ENCODE measurements at places on chromosomes 16 and 17.

DNA sequence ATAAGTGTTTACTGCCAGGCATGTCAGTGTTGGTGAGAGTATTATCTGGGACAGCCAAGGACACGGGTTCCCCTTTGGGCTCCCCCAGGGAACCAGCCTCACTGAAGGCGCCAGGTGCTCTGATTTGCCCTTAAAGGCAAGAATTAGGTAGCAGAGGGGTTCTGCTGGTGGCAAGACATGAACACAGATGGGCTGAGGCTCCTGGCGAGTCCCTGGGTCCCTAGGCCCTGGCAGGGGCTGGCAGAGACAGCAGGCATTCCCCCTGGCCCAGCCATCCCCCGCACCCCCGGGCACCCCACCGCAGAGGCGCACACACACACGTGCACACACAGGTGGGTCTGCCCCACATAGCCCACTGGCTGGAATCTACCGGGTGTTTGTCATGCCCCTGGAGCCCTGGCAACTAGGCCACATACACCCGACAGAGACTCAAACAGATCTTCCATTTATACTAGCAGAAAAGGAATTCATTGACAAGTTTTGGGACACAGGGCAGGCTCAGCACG lies 153.3 kb downstream of the C16orf78 start:
- no peak for DNase-seq

DNA sequence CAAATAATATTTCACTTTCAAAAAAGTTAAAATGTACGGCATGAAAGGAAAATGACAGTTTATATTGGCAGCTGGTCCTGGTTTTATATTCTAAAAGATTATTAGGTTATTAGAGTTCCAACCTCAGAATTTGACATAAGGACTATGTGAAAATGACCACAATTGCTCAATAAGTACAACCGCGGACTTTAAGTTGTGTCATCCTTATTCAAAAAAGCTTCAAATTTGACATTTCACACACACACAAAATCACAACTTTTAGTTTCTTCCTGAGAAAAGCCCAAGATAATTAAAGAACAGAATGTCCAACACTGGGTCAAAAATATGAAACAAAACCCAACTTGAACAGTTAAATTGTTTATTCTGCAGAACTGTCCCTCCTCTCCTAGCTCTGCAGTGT lies 133.2 kb upstream of the AXIN2 start:
- no peak for DNase-seq

GRCh38 chr16:10685709-10686108 lies 9.0 kb downstream of the TEKT5 start:
- no peak for DNase-seq

DNA sequence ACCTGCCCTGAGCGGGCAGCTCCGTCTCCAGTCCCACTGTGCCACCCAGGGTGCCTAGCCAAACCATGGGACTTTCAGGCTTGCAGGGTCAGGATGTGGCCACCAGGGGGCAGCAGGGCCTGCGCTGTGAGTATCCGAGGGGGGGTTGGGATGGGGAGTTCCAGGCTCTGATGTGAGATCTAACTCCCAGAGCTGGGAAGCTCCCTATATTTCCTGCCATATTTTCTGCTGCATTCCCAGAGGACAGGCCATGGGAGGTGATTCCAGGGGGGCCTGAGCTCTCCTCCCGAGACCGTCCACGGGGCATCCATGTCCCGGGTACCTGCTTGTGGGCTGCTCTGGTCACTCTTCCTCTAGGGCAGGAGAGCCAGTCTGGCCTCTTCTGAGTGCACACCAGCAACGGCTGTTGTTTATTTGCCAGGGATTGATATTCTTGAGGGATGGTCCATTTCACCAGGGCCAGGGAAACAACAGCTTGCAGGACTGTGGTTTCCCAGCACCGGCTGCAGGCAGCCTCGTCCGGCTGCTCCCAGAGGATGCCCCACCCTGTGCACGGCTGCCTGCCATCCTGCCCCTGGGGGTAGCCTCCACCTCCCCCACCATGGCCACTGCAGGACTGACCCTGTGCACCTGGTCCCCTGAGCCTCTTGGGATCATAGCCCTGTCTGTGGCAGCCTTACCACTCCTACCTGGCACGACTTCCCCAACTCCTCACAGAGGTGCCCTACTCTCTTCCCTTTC lies 1.2 kb downstream of the GPR142 start:
- peak; percentile 76 for DNase-seq

- no peak for DNase-seq
These were observed 574.6 kb upstream of the HSBP1 start for GRCh38 chr16:83233153-83233552.

DNA sequence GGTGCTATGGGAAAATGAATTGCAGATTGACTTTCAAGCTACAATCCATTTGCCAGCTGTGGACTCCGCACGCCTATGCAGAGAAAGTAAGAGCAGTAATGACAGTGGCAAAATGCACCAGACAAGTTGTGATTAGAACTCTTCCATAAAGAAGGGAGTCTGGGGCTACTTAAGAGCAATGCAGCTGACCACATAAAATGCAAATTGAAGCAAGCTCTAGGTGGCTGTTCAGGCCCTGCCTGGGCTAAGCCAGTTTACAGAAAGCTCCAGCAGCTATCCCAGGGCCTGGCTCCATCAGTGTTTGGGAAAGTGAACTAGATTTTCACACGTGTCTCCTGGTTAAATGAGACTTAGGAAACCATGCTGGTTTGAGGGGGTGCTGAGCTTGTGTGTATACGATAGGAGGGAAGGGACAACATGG lies 2.2 kb upstream of the MAP2K6 start:
- no peak for DNase-seq

GRCh38 chr16:48536614-48537200 lies 73.3 kb downstream of the N4BP1 start:
- DNase-seq = no peak

DNA sequence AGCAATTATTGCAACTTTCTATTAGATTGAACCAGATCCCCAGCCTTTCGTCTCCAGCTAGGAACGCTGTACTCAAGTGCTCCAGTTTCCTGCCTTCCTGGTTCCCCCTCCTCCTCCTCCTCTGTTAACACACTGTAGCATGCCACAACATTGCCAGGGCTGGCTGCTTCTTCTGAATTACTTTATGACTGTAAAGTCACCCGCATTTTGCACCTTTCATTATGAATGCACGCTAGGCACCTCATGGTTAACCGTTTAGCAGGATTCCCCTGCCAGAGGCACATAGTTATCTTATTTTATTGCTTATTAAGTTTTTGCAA lies 4.5 kb downstream of the ZNF423 start:
- DNase-seq = no peak

DNA sequence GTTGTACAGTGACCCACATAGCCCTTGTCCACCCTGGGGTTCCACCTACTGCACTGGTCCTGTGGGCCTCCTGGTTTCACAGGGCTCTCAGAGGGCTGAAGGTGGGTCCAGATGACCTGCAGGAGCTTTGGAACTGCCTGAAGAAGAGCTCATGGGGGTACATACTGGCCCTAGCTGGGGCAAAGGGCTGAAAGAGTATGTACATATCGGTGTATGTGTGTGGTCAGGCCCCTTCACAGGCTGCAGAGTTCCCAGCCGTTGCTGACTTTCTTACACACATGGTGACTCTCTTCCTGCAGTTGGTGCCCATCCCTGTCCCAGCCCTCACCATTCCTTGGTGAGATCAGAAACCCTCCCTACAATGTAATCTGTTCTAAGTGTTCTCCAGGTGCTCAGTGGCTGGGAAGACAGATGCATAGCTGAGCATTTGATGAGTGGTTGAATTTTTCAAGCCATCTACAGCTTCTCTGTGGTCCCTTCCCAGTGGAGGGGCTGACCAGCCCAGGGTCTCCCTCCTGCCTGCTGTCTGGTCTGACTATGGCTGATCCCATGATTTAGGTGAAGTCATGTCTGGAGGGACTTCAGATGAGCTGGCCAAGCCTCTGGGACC lies 2.4 kb upstream of the NFATC3 start:
- DNase-seq = no peak

DNA sequence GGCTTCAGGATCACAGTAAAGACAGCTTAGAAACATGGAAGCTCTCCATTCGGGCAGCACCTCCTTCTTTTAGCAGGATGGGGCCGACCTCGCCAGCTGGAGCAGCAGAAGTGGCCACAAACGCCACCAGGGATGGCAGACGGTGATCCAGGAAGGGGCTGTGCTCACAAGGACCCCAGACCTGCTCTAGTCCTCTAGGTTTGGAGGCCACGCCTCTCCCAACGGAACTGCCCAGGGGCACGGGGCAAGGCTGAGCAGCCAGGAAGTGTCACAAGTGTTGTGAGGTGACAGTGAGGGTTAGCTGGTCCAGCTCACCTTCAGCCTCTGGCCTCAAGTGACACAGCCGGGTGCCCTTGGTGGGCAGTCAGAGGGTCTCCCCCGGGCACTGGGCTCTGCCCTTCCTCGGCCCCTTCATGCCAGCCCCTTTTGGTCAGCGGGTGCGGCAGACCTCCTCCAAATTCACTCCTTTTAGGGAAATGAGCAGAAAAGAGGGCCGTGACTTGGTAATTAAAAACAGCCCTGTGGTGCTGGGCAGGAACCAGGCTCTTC lies 20.4 kb downstream of the CEP295NL start:
- DNase-seq = no peak

DNA sequence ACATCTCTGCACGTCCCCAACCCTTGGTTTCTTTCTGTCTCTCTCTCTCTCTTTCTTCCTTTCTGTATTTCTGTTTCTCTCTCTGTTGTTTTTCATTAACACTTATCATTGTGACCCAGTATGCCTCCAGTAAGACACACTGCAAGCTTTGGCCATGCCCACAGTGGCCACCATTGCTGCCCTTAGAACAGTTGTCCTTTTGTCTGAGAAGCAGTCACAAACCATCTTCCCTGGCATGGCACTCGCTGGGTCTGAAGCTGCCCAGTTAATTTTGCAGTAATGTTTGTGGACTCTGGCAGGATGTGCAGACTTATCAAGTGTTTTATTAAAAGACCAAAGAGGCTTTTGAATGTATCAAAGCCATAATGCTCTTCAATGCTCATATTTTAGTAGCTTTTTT lies 146.9 kb downstream of the MSI2 start:
- DNase-seq = no peak

DNA sequence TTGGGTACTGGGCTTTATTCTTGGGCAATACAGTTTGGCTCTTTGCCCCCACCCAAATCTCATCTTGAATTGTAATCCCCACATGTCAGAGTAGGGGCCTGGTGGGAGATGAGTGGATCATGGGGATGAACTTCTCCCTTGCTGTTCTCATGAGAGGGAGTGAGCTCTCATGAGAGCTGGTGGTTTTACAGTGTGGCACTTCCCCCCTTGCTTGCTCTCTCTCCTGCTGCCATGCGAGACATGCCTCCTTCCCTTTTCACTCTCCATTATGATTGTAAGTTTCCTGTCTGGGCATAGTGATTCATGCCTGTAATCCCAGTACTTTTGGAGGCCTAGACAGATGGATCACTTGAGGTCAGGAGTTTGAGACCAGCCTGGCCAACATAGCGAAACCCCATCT lies 18.1 kb upstream of the CNEP1R1 start:
- no peak for DNase-seq

- no peak for DNase-seq
These were observed 928 bp downstream of the HBA1 start for GRCh38 chr16:177394-177822.

GRCh38 chr16:89135166-89135565 lies 36.4 kb upstream of the CDH15 start:
- DNase-seq = no peak

GRCh38 chr16:57029161-57030160 lies 40.1 kb downstream of the NLRC5 start:
- peak; percentile 70 for DNase-seq

- DNase-seq = no peak
These were observed 7.3 kb downstream of the ABI3 start for GRCh38 chr17:49217651-49218413.

- DNase-seq = peak; percentile 92
These were observed 6.2 kb downstream of the DNAJC7 start for GRCh38 chr17:42010898-42011516.

DNA sequence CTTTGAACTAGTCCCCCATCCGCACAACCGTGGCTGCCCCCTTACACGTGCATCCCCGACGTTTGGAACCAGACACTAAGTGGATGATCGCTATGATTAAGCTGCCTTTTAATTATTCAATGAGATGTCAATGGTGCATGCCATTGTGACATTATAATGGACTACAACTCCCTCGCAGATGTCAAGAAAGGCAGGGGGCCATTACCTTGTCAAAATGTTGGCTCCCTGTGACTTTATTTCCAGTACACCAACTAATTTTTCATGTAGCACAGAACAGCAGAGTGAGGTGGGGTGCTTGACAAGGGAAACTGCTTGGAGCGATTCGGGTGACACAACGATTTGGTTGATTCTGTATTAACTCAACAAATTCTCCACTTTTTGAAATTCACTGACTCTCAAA lies 26.5 kb downstream of the ASIC2 start:
- DNase-seq = no peak

DNA sequence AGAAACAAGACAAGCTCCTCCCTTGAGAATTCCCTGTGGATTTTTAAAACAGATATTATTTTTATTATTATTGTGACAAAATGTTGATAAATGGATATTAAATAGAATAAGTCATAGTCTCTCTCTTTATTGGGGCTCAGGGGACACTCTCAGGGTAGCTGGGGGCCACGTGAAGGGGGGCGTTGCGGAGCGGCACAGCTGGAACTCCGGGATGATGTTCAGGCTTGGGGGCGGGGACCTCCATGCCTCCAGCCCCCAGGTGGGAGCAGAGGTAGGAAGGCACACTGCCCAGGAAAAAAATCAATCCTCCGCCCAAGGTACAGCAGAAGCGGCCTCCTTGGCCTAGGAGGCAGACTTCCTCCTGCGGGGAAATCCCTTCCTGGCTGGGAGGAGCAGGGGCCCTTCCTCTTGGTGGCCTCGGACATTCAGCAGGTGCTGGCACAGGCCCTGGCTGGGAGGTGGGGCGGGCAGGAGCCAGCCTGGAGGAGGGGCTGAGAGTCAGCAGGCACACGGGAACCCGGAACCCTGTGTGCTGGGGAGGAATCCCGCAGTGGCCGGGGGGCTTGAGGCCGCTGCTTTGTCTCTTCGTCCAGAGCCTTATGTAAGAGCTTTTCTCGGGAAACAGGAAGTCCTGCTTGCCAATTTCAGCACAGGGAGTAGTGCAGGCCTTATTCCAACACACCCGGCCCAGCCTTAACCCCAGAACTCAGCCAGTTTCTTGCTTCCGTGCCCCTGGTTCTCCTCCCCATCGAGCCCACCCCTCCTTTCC lies 591 bp upstream of the TNFSF13 start:
- peak; percentile 55 for DNase-seq

DNA sequence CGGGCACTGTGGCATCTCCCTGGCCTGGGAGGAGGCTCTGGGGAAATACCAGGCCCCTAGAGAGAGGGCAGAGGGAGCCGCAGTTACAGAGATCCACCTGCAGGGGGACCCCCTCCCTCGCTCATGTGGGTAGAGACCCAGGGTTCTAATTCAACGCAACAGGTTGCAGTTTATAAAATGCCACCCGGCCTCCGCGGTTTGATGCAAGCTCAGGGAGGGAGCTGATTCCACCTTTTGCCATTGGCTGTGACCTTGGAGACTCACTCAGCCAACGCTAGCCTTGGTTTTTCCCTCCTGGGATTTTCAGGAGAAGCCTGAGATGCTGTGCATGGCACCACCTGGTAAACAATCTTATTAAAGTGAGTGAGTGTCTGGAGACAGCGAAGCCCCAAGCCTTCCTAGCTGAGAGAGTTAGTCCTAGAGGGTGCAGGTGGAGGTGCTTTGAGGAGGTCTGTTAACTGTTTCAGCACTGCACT lies 12.1 kb downstream of the TTLL6 start:
- peak; percentile 81 for DNase-seq

- DNase-seq = no peak
These were observed 28.8 kb downstream of the ORC6 start for GRCh38 chr16:46718214-46718613.

- DNase-seq = no peak
These were observed 218.2 kb upstream of the CHMP6 start for GRCh38 chr17:80773243-80773991.

GRCh38 chr17:44211281-44212265 lies 7.9 kb downstream of the UBTF start:
- no peak for DNase-seq

All from RWPE1 (cell line).